IPS DF 6.9 (cell line): ENCODE measurements at places on chromosomes 4 and X.

- DNase-seq: no peak
Measured at GRCh38 chrX:147228153-147228552, 413.6 kb upstream of the CXorf51A start.

DNA sequence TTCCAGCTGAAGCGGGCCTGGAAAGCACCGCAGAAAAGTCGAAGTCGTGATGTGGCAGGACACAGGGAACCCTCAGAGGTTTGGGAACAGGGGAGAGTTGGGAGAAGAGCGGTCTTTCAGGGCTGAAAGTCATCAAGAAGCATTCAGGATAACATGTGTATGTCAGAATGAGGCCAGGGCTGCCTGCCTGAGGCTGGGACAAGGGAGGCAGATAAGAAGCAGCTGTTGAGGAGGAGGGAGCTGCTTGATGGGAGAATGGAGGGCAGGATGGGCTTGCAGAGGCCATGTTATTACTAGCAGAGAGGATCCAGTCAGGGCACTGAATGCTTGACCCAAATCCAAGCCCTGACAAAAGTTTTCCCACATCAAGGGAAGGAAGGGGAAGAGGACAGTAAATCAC lies 132.0 kb downstream of the ATG4A start:
- DNase-seq: no peak

DNA sequence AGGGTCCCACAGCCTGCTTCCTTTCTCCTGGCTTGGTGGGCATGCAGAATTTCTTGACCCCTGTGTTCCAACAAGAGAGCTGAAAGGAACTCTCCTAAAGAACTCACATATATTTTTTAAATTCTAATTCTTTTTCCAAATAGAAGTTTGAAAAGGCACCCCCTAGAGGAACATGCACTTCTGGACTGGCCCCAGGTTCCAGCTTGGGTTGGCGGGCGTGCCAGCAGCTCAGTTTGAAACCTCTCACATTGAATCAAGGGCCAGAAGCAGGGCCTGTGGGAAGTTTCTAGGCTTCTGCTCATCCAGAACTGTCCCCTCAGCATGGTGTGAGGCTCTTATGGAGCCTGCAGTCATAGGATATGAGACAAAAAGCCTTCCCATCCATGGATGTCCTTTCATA lies 132.6 kb downstream of the ATG4A start:
- DNase-seq: no peak

GRCh38 chr4:3010998-3011397 lies 47.6 kb downstream of the GRK4 start:
- no peak for DNase-seq

DNA sequence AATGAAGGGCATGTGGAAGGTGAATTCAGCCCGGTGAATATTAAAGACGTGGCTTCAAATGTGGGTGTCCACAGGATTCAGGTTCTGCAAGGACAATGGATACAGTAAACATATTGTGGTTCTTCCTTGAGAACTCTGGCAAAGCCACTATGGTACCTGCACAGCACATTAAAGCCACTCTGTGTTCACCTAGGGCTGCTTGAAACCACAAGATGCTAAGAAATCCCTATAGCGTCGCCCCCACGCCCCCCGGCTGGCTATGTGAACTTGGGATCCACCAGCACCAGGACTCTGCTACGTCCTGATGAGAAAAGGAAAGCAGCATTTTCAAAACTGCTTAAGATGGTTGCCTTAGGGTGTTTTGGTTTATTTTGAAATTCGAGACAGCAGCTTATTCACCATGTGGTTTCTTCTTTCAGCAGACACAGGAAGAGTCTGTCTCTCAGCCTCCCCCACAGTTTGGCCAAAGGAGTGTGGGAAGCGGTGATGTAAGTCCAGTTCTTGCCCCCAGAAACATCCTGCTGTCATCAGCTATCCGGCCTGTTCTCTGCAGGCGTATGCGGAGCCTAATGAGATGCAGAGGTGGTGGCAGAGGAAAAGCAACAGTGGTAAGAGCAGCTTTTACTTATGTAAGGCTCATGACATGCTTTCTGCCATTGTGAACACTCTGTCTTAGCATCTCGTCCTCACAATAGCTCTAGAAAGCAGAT lies 111.5 kb downstream of the AFAP1 start:
- DNase-seq: no peak

DNA sequence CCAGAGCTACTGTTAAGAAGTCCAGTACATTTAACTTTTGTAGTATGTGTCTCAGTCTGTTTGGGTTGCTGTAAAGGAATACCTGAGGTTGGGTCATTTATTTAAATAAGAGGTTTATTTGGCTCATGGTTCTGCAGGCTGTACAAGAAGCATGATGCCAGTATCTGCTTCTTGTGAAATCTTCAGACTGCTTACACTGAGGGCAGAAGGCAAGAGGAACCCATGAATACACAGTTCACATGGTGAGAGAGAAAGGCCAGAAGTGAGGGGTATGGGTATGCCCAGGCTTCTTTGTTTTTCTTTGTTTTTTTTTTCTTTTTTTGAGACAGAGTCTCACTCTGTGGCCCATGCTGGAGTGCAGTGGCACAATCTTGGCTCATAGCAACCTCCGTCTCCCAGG lies 6.0 kb upstream of the CISD2 start:
- no peak for DNase-seq

- DNase-seq: no peak
Measured at GRCh38 chr4:53315300-53315699, 50.6 kb downstream of the SCFD2 start.

DNA sequence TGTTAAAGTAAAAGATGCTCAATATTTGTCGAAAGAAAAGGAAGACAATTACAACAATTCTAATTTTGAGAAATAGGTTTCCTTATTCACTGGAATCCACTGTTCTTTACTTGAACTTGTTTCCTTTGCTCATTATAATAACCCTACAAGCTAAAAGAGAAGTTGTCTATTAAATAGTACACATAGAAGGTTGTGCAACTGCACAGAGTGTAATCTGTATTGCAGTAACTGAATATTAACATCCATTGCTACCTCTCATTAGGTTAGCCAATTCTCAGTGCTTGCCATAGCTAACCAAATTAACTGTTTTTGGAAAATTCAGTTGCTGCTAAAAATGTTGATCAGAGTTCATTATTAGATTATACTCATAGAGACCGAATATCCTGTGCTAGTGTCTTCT lies 120.0 kb downstream of the PDLIM5 start:
- no peak for DNase-seq

GRCh38 chrX:9291629-9292028 lies 173.2 kb upstream of the TBL1X start:
- no peak for DNase-seq

DNA sequence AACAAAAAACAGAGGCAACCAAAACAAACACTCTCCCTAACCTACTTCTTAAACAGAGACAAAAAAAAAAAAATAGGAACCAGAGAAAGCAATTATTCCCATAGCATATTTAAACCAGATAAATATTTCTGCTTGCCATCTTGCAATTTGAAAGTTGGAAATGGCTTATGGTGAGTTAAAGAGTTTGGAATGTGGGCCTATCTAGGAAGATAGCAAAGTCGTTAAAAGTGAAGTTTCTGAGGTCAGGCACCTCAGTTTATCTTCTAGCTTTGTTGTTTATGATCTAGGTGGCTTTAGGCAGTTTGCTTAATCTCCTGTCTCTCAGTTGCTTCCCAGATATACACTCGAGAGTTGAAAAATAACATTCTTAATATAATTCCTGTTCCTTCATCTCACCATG lies 284.2 kb downstream of the KCNIP4 start:
- DNase-seq: no peak

GRCh38 chrX:123236859-123237258 lies 52.8 kb downstream of the GRIA3 start:
- no peak for DNase-seq

DNA sequence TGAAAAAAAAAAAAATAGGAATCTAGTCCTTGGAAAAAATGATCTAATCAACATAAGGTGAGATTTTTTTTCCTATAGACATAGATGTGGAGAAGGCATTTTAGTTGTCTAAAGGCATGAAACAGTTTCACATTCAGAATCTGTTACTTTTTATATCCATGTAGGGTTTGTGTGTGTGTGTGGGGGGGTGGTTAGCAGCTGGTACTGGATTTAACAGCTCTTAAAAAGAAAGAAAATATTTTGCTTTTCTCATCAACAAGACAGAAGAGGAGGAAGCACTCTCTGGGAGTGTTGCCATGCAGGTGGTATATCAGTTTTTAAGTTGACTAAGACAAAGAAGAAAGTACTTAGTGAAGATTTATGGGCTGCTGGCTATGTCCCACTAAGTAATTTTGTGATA lies 122.3 kb downstream of the VCX3B start:
- no peak for DNase-seq

- DNase-seq: no peak
Measured at GRCh38 chr4:152896811-152897210, 39.3 kb upstream of the FHDC1 start.

DNA sequence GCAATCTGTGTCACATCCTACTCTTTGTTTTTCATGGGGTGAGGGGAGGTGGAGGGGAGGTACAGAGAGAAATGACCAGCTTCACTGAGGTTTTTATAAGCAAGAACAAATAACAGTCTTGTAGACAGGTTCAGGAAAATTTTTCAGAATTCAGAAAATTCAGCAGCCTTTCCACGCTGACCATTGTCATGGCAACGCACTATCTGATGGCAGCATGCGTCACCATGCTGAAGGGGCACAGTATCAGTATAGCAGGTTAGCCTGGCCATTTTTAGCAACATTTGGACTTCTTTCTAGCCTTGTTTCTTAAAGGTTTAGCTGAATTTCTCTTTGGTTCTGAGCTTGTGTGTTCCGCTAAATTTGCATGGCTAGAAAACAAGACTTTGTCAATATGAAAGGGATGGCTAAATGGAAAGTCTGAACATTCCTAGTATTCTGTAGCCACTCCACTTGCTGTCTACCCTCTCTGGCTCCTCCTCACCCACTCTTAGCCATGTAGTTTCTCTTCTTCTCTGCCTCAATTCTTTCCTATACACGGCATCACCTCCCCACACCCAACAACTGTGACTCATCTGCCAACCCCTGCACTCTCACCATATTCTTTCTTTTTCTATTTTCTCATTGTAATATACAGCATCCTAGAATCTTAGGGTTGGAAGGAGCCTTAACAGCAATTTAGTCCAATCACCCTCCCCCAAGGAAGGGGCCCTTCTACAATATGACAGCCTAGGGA lies 42.7 kb upstream of the CITED1 start:
- no peak for DNase-seq

DNA sequence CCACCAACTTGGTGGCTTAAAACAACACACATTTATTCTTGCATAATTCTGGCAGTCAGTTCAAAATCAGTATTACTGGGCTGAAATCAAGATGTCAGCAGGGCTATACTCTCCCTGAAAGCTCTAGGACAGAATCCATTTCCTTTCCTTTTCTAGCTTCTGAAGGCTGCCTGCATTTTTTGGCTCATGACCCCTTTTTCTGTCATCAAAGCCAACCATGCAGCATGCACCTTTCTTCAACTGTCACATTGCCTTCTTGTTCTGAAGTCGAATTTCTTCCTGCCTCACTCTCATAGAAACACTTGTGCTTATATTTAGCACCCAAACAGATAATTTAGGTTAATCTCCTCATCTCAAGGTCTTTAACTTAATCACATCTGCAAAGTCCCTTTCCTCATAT lies 79.8 kb upstream of the PPP1R2C start:
- DNase-seq: no peak

DNA sequence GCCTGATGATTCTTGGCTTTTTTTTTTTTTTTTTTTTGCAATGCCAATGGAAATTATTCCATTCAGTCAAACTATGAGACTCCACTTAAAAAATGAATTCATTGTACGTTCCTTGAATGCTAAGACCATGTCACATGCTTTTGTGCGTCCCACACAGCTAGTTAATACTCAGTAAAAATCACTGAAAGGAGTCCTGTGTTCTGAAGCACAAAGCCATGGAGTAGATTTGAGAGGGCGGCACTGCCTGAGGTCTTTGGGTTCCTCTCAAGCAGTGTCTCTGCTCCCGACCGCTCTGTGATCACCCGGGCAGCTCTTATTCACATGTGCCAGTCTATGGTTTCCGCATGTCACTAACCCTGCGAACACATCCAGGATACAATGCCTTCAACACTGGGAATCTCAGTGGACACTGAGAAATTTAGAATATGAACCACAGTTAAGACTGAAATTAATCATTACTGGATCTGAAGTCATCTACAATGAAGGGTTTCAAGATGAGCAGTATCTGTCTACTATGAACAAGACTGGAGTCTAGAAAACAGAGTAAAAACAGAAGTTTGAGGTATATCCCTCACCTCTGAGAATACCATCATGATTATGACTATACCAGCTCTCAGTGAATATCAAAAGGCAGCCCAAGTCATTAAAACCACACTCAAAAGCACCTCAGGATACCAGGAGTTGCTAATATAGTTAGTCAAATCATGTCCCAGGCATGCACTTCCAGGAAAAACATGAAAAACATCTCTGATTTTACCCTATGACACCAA lies 193.0 kb downstream of the MGST2 start:
- no peak for DNase-seq

DNA sequence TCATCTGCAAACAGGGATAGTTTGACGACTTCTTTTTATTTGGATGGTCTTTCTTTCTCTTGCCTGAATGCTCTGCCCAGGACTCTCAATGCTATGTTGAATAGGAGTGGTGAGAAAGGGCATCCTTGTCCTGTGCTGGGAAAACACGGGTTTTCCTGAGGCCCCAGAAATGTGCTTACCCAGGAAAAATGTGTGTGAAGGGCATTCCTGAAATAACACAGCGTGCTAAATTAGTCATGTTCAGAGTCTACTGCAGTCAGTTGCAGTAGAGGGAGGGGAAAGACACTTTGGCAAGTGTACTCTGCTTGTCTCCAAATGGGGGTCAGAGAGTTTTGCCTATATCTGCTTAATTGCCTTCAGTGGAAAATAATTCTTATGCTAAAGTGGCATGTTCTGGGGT lies 153.9 kb downstream of the CCNG2 start:
- no peak for DNase-seq

GRCh38 chrX:41923978-41924683 lies 777 bp upstream of the CASK start:
- DNase-seq: no peak

DNA sequence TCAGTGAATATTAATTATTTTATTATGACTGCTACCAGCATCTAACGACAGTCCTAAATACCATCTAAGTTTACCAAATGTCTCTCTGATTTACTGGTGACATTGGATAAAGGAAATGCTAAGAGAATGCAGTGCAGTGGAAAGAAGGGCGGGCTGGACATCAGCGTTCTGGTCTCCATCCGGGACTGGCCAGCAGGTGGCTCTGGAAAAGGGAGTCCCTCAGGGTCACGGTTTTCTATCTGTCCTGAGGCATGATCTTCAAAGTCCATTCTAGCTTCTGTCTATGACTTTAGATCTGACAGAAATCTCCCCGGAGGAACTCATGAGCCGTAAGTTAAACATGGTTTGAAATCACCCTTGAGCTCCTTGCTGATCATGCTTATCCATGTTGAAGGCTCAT lies 3.3 kb downstream of the TRIM2 start:
- DNase-seq: no peak

DNA sequence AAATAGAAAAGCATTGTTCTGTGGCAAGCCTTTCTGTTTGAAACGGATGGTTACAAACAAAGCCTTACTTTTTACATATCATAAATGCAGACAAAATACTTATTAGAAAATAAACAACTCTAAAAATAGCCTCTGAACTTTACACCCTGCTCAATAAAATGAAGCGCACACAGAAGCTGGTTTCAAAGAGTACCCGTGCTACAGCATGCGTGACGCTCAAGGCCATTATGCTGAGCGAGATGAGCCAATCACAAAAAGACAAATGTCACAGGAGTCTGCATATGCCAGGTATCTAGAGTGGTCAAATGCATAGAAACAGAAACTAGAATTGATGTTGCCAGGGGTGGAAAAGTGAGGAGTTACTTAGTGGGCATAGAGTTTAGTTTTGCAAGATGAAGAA lies 326.5 kb upstream of the GATB start:
- DNase-seq: no peak

- no peak for DNase-seq
Measured at GRCh38 chrX:39418731-39419638, 617.7 kb downstream of the MID1IP1 start.
